ENCODE measurements at places on chromosomes 13 and 19.
A peak's percentile ranks its signal among the peaks of the same experiment; 100 is the strongest.

DNA sequence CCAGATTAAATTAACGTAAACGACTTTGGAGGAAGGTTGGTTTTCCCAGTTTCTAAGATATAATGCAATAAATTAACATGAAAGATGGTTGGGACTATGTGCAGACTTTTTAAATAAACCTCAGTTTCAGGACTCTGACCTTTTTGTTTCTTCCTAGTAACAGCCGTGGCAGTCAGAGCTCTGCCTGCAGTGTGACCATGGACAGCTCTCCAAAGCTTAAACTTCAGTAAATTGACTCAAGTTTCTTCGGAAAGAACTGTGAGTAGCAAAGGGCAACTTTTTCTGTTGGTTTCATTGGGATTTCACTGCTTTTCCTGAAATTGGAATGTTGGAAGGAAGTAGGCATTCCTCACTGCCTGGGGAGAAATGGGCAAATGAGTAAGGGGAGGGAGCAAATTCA lies 4.1 kb downstream of the USP29 start:
- no peak for DNase-seq

- DNase-seq, result no peak
These were observed 3.3 kb upstream of the C3 start for GRCh38 chr19:6723738-6724137.

DNA sequence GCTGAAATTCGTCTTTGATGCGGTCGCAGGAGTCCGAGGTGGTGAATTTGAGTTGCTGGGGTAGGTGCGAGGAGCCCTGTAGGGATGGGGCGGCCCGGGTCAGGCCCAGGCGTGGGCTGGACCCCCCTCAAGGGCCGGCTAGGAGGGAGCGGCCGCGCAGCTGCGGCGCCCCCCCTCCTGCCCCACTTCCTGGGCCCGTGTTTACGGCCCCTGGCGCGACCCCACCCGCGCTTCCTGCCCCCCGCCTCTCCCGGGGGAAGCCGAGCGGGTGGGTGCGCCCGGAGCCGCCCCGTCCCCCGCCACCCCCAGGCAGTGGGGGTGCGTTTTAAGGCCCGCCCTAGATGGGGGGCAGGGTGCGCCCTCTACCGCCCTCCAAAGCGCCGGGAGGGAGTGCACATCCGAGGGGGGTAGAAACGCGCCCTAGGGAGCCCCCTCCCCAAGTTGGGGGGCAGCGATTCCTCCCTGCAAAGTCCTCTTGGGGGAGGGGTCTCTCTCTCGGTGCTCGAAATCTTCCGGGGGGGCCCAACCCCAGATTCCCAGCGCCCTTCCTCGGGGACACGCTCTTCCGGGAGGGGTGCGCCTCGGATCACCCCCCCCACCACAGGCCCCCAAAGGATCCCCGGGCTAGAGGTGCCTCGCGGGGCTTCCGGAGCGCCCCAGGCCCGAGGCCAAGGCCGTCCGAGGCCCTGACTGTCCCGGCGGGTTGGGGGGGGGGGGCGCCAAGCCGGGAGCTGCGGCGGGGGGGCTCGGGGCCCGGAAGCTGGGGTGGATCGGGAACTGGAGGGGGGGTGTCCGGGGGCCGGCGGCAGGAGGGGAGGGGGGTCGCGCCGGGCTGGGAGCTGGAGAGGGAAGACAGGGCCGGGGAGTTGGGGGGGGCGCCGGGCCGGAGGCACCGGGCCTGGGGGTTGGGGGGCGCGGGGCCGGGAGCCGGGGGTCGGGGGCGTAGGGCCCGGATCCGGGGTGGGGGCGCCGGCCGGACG lies 823 bp downstream of the TLE5 start:
- DNase-seq, result peak; percentile 85

DNA sequence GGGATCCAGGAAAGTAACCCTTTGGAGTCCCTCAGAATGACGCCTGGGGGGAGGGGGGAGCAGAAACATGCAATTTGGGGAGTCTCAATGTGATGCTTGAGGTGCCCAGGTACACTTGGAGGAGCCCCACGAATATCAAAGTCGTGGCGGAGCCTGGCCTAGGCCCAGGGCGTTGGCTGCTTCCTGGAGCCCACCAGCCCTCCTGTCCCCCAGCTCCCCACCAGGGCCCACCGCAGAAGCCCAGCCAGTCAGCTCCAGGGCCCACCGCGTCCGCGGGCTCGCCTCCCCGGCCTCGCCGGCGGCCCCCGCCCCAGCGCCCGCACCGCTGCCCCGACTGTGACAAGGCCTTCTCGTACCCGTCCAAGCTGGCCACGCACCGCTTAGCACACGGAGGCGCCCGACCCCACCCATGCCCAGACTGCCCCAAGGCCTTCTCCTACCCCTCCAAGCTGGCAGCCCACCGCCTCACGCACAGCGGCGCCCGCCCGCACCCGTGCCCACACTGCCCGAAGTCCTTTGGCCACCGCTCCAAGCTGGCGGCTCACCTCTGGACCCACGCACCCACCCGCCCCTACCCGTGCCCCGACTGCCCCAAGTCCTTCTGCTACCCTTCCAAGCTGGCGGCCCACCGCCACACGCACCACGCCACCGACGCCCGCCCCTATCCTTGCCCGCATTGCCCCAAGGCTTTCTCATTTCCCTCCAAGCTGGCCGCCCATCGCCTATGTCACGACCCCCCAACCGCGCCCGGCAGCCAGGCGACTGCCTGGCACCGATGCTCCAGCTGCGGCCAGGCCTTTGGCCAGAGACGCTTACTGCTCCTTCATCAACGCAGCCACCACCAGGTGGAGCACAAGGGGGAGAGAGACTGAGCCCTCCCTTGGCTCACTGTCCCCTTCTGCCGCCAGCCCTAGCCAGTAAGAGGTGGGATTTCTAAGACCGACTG lies 2.1 kb downstream of the ZNF575 start:
- peak; percentile 54 for DNase-seq

GRCh38 chr13:48858122-48858902 lies 117.4 kb upstream of the FNDC3A start:
- DNase-seq, result no peak

DNA sequence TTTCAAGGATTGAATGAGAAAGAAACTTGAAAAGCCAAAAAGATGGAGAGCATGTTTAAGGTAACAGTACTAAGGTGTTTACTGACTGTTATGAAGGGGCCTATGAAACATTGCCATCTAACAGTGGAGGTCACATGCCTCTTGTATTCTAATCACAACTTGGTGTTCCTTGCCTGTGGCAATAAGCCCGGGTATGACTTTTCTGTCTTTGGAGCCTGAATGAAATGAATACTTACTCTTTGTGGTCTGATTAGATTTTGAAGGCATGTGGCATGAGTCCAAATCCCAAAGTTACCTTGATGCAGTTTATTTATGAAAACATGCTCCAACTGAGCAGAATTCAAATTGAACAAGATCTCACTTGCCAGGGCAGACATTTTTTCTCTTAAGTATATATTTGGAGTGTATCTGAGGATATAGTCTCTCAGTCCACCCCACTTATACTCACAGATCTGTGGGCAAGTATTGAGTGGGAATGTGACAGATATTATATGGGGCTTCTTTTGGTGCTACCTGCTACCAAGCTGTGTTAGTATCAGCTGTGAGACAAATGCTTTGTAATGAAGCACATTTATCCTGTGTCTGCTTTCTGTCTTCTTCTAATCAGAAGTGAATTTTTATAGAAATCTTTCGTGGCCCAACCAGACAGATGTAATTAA lies 67.5 kb downstream of the B3GLCT start:
- no peak for DNase-seq

GRCh38 chr13:75321084-75321483 lies 160.9 kb downstream of the TBC1D4 start:
- DNase-seq, result no peak

Measured in K562 (cell line).